ENCODE measurements at places on chromosomes 6 and 20.

DNA sequence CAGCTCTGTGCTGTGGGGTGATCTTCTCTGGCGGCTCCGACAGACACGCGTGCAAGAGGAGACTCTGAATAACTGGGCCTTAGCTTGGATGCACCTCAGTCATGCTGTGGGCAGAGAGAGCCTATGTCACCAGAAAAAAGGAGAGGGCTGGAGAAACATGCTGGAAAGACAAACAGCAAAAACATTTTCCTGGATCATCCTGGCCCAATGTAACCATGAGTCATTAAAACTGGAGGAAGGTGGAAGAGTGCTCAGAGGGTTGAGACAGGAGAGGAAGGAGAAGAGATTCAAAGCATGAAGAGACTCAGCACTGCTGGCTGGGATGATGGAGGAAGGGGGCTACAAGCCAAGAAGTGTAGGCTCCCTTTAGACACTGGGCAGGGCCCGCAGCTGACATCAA lies 292.0 kb downstream of the CDH26 start:
- DNase-seq = no peak

DNA sequence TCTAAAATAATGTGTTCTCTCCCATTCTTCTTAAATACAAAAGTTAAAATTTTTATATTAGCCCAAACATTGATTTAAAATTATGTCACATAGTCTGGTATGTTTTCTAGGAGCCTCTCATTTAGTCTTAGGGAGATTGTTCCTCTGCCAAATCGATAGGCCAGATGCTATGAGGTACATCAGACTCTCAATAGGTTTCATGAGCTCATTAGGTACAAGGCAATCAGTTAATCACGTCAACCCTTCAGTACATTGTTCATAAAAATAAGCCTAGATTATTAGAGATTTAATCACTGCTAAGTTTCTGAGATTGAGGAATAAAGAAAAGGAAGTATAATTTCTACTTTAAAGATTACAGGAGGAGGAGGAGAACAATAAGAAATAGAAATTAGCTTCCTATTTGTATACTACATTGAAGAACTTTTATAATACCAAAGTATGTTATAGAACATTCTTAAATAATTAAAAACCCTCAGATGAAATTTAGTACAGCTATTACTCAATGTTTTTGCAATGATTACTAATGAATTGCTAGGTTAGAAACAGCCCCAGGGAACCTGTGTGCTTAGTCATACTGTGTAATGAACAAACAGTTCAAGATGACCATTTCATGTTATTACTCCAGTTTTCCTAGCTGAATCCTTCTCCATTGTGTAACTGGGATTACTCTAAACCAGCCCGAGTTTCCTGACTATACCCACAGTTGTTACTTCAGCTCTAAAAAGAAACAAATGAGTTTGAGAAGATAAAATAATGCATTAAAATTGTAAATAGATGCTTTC lies 117.0 kb downstream of the BMP5 start:
- DNase-seq = no peak

- DNase-seq = no peak
Measured at GRCh38 chr20:18614244-18614643, 26.4 kb downstream of the DTD1 start.

DNA sequence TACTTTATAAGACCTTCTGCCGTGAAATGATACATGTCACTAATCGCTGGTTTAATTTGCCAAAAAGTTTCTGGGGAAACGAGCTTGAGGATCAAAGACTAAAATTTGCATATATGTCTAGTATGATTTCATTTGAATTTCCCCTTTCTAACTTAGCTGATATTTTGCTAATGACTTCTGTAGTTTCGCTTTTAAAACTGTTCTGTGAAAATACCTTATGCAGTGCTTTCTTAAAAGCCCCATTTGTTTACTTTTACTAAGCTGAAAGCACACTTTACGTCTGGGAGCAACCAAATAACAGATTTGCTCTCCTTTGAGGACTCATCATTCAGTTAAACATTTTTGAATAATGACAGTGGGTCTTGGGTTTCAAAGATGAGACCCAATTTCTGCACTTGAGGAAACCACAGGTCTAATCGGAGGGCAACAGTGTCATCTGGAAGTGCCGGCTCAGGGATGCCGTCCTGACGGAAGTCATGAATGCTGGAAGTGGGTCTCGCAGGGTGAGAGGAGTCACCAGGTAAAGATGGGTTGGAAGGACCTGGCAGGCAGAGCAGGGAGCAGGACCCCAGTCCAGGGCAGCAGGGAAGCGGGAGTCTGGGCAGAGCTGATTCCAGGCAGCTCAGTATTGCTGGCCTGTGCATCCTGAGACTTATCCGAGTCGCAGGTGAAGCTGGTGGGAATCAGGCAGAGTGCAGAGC lies 33.2 kb downstream of the PLEKHG1 start:
- no peak for DNase-seq

- DNase-seq = no peak
Measured at GRCh38 chr6:87146363-87146762, 9.0 kb upstream of the ZNF292 start.
